ENCODE measurements at places on chromosomes 12 and 14.

DNA sequence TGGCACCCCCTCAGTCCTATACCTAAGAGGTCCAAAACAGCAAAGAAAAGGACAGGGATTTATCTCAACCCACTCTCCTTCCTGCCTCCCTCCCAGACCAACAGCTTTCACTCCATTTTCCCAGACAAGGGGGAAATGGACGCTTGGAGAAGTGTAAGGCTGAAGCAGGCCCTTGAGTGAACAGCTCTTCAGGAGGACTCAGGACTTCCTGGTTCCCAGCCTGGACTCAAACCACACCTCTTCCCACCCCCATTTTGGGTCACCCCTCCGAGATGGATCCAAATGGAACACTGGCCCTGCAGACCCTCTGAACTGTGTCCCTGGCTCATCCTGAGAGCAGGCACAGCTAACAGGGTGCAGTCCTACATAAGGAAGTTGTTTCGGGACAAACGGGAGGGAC lies 2.7 kb downstream of the KMT2D start:
- no peak for DNase-seq

DNA sequence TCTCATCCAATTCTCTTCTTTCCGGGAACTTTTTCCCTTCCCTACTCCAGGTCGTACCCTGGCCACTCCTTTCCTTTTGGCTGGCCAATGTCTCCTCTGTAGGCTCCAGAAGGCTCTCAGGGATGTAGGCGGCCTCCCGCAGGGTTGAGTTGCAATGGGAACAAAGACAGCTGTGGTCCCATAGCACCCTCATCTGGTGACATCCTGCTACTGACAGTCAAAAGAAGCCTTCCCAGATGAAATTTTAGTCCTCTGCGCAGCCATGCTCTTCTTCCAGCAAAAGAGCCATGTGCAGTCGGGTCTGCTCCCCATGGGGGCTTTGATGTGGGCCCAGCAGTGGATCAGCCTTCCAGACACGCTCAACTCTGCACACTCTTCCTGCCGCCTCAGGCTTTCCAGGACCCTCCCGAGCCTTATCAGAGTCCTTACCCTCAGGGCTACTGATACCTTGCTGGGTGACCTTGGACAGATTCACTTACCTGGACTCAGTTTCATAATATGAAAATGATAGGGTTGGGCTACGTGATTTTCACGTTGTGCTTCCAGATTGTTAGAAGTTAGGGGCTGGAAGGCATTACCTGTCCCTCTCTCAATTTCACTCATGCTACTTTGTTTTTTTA lies 5.5 kb upstream of the CELA1 start:
- DNase-seq = no peak

- DNase-seq = no peak
Observed at GRCh38 chr14:92794961-92795360, 856 bp downstream of the GOLGA5 start.

DNA sequence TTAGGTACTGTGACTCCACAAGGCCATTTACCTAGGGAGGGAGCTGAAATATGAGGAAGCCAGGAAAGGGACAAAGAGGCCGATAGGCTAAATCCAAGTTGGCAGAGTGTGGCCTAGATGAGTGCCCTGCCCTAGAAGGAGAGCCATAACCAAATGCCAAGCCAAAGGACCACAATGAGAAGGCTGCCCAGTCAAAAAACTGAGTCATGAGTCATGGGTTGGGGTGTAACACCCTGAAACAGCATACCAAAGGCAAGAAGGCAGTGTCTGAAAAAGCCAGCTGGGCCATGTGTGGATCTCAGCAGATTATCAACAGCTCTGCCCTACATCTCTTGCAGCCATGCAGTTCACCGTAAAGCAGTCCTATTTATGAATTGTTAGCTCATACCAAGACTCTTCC lies 171.7 kb downstream of the PHLDA1 start:
- no peak for DNase-seq

- DNase-seq = no peak
Observed at GRCh38 chr14:29687071-29687765, 240.4 kb downstream of the PRKD1 start.

GRCh38 chr14:20719777-20720176 lies 25.9 kb upstream of the EDDM3A start:
- DNase-seq = no peak

GRCh38 chr14:103520657-103521437 lies 1.8 kb downstream of the CKB start:
- DNase-seq = no peak

GRCh38 chr12:34121360-34121759 lies 99.1 kb downstream of the ALG10 start:
- DNase-seq = no peak

- DNase-seq = no peak
Observed at GRCh38 chr12:117071009-117071408, 28.2 kb downstream of the TESC start.

DNA sequence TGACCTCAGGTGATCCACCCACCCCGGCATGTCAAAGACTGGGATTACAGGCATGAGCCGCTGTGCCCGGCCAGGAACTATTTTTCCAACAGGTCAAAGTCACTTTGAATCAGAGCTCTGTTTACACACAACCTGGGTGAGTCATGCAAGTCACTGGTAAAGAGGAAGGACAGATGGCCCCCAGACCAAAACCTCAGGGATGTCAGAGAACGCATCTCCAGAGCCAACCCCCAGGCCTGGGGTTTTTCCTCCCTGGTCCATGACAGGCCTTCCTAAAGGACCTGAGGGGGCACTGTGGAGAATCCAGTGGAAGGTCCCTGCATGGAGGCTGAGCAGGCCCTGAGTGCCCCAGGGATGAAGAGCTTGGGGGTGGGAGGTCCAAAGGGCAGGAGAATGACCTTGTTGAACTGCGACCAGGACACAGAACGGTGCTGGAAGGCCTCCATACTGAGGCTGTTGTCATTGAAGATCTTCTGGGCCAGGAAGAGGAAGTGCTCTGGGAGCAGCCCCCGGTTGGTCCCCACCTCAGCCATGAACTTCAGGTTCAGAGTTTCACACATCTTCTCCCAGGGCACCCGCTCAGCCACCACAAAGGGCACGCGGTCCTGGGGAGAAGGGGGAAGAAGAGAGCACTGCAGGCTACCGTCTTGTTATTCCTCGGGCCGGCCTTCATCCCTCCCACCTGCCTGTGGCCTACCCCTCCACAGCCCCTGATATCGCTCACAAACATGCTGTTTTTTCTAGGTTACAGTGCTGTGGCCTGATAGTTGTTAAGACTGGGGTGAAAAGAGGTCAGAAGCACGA lies 9.1 kb downstream of the STAT6 start:
- no peak for DNase-seq

DNA sequence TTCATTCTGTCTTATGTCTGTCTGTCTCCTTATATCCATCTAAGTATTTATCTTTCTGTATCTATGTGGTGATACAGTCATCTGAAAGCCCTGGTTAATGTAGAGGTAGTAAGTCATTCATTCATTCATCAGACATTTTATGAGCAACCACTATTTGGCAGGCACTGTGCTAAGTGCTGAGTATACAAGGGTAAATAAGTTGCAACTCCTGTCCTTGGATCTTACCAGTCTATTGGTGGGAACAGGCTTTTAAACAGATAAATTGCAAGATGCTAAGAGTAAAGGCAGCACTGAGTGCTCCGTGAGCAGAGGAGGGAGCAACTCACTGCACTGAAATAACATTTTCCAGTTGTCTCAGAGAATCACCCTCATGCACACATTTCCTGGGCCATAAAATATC lies 68.6 kb downstream of the TMEM30B start:
- no peak for DNase-seq

DNA sequence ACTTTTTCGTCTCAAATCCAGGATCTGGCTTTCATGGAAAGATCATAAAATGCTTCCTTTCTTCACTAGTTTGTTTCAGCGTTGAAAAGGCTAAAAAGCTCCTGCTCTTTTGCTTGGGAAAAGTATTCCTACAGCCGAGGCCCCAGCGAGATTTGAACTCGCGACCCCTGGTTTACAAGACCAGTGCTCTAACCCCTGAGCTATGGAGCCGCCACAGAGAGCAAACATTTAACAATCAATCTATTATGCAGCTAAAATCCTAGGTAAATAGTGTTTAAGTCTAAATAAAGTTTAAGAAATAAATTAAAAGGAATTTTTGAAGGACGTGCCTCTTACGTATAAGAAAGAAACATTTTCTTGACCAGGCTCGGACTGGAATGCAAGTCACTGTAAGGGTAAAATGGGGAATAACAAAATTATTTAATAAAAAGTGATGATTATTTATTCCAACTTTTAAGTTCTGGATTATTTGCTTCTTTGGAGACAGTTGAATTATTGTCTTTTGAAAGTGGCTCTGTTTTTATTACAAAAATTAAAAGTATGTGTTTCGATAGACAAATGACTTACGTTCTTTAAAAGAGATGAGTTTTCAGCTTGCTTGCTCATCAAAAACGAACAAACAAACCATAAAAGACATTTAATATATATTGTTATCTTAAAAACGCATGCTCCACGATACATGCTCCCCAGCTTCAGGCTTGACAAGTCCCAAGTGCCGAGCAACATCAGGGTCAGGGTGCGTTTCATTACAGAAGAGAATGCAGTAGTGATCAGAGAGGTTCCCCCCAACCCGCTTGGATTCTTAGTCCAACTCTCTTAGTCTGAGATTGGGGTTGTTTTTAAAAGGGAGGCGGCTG lies 10.2 kb downstream of the OR6S1 start:
- DNase-seq = no peak

- no peak for DNase-seq
Observed at GRCh38 chr14:22419620-22420019, 169.4 kb downstream of the DAD1 start.

Data from retinal pigment epithelial cell (primary cell).